ENCODE measurements at places on chromosomes 13 and 19.

GRCh38 chr19:38043649-38044144, 136.7 kb downstream of the SIPA1L3 start:
- DNase-seq: no peak

DNA sequence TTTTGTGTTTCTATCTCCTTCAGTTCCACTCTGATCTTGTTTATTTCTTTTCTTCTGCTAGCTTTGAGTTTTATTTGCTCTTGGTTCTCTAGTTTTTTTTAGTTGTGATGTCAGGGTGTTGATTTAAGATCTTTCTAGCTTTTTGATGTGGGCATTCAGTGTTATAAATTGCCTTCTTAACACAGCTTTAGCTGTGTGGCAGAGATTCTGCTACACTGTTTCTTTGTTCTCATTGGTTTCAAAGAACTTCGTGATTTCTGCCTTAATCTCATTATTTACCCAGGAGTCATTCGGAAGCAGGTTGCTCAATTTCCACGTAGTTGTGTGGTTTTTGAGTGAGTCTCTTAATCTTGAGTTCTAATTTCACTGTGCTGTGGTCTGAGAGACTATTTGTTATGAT, 251.7 kb upstream of the HTR2A start:
- no peak for DNase-seq

GRCh38 chr13:28485551-28485950, 9.4 kb downstream of the FLT1 start:
- no peak for DNase-seq

- DNase-seq: no peak
These were observed 8.6 kb upstream of the MKNK2 start for GRCh38 chr19:2059422-2060201.

DNA sequence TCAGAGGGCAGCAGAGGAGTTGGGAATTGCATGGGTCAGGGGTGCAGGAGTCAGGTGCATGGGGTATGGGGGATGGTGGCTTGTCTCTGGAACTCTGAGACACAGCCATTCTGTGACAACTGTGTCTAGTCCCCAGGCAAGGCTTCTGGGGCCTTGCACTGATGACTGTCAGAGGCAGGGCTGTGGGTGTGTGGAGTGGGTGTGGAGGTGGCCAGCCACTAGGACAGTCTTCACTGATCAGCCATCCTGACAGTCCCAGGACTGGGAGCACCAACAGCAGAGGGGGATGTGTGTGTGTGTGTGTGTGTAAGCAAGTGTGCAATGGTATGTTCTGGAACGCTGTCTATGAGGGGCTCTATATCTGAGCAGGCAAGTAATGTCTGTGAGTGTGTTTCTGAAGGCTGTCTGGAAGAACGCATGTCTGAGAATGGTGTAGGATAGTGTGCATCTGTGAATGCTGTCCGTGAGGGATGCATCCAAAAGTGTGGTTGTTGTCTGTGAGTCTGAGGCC, 5.4 kb downstream of the NUMBL start:
- no peak for DNase-seq

Measured in kidney epithelial cell (primary cell).